Right kidney (tissue), 9 donors: ENCODE measurements at places on chromosomes 3 and 15.

DNA sequence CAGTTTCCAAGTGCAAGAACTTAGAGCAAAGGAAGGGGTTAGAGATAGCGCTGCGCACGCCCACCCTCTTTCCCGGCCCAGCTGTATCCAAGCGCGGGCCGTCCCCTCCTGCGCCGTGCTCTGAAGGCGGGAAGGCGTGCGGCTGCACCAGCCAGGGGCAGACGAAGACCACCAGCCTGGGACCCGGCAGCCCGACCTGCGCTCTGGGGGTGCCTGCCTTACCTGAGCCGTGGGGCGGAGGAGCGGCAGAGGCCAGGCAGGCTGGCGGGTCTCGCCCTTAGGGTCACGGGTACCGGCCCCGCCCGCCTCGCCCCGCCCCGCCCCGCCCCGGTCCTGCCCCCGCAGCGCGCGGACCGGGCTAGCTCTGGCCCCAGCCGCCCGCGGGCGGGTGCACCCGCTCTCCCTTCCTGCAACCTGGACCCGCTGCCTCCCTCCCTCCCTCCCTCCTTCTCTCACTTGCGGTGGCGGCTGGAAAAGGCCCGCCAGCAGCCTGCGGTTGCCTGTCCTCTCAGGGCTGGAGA is at the start of gene WDR72:
TSS of gene WDR72 (minus strand) at position 253 of the 521 bp plus-strand sequence. CDS start 26,514 bp downstream, outside the sequence.
- peak; percentile 63 for DNase-seq

DNA sequence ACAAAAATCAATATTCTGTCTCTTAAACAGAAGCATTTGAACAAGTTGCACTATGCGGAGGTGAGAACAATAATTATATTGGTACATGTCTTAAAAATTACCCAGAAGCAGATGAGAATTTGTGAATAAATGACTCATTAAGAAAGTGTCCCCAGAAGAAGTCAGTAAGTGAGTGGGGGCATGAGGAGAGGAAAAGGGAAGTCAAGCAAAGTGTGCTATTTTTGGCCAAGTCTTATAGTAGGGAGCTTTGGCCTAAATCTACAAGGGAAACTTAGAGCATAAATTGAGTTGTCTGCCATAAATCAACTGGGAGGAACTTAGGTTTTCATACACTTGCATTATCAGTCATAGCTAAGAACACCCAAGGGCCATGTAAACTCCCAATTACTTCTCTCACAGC is 86.9 kb upstream of the SATB1 start:
- DNase-seq, result no peak

DNA sequence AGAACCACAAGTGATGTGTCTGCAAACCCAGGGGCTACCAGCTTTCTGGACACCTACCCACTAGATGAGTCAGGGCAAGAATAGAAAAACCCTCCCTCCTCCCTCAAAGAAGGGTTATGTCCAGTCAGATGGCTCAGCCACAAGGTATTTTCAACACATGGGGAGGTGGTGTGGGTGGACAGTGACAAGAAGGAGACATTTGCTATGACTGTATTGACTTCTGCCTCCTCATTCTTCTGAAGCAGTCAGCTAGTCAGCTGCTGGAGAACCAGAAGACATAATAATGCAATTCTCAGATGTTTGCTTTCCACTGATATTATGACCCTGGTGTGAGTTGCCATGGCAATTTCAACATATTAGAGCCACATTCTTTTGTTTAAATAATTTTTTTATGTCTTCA is 66.7 kb upstream of the GOLGA8B start:
- DNase-seq, result no peak

GRCh38 chr15:89857673-89858072 is 36.1 kb downstream of the AP3S2 start:
- DNase-seq, result no peak

GRCh38 chr3:87848003-87848402 is 210.8 kb downstream of the CGGBP1 start:
- no peak for DNase-seq

DNA sequence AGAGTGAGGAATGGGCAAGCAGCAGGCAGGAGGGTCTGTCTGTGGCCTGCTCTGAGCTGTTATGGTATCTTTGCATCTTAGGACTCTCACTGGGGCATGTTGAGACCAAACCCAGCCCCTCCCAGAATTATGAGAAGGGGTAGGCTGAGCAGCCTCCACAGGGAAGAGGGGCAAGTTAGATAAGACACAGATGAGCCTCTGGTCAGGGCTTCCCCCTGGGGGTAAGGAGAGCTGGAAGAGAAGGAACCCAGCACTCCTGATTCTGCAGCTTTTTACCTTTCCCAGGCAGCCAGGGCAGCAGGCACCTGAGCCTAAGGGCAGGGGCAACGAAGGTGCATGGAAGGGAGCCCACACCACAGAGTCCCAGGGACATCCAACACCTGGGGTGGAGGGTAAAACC is 19.3 kb downstream of the DUOX1 start:
- no peak for DNase-seq

DNA sequence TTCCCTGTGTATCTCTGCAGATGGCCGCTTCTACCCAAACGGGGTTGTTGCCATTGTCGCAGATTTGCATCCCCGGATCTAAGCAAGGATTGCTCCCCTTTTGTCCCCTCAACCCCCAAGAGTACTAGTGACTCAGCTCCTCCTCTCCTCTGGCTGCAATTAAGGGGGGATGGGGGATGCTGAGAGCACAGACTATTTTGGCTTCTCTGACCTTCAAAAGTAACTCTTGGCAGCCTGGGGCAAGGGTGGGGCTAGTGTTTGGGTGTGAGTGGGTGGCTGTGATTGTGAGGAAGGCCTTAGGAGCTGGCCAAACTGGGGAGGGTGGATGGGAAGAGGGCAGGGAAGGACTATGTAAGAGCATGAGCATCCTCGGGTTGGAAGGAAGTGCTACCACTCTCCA is 1.2 kb upstream of the MAP1A start:
- DNase-seq, result no peak

DNA sequence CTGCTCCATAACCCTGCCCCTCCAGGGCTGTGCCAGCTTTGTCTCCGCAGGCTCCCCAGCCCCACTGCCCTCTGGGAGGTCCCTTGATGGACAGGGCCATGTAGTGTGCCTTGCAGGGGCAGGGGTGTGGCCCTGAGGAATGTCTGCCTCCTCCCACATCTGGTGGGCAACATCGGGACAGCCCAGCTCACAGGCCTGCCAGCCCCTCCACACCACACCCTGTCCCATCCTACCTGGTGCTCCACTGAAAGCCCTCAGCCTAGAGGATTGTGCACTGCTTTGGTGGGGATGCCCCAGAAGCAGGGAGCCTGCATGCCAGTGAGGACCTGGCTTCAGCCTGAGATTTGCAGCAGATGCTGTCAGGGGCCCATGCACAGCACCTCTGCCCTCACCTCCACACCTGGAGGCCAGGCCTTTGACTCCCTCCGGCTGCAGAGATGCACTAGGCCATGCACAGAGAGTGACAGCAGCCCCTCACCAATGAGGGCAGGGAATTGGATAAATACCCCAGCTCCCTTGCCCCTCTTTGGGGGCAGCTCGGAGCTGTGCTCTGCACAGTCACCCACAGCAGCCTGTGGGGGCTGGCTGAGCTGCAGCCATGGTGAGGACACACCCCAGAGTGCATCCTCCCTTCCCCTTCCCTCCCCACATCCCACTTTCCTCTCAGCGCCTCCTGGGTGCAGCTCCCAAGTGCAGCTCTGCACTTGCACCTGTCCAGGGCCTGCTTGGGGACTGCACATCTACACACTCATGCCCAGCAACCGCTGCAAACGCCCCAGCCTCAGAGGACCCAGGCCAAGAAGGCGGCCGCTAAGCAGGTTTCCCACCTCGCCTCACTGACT is 2.7 kb downstream of the C3orf22 start:
- no peak for DNase-seq
